Kidney epithelial cell (primary cell): ENCODE measurements at places on chromosomes 2 and 18. TPM values are rescaled to one million over a fixed set of nuclear protein-coding genes. Genes with fewer than 3 reads are reported as not detected.

The ATG9A gene
- total RNA-seq = 46.1 and 58.0 TPM in 2 replicates

The DCDC2C gene
- not detected in 2 replicates for total RNA-seq

- no peak for DNase-seq
Measured at GRCh38 chr2:138919120-138919747, 139.0 kb upstream of the NXPH2 start.

- DNase-seq = no peak
Measured at GRCh38 chr18:48061781-48062570, 131.5 kb upstream of the SMAD2 start.

GRCh38 chr18:40326985-40327384 lies 1628.0 kb upstream of the PIK3C3 start:
- DNase-seq = no peak

- no peak for DNase-seq
Measured at GRCh38 chr2:207475546-207475945, 54.2 kb upstream of the CREB1 start.

- peak; percentile 95 for DNase-seq
Measured at GRCh38 chr2:96505231-96505889, at the start of gene NEURL3. Gene NEURL3 (minus strand): TSS chr2:96505357. CDS start chr2:96505286, 71 bp downstream.

DNA sequence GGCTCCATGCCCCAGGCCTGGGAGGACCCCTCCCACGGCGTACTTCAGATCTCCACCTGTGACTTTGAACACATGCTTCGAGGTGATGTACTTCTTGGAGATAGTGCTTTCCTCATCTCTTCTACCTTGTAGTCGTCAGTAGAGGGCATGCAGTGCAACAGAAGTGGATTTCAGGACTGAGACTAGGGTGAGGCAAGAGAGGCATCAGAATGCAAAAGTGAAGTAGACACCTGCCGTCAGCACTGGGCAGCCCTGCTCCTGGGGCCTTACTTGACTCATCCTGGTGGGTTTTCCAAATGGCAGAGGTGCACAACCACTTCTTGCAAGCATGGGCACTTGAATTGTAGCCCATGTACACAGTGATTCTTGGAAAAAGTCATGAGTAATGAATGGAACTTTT lies 258.8 kb downstream of the NEDD4L start:
- DNase-seq = no peak

DNA sequence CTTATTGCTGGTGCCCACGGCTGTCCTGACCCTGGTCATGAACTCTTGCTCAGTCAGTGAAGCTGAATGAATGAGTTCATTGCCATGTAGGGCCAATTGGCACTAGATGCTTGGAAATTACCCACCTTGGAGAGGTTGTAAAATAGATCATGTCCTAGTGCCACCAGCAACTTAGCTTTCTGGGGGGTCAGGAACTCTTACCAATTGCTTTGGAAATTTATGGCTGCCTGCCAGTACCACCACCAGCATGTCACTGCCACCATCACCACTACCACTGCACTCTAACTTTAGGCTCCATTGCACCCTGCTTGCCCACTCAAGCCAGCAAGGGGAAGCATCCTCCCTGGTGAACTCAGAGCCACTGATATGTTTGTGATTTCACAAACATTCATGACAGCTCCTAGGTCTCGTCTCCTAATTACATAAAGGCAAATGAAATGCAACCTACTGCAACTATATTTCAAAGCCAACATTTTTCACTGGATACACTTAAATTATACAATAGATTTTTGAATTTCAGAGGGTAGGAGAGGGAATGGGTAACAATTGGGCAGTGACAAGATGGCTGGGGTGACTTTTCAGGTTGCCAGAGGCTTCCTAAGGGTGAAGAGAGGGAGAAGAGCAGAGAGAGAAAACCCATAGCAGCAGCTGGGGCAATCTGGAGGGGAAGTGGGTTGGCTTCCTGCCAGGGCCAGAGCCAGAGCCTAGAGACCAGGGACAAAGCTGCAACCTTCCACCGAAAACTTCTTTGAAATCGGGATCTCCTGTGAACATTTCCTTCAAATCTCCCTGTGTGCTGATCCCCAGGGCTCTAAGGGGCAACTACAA lies 3.5 kb upstream of the EMILIN1 start:
- DNase-seq = no peak
